SW480 (cell line): ENCODE measurements at places on chromosomes 2 and 18.

GRCh38 chr2:5392658-5393057, 299.5 kb upstream of the SOX11 start:
- peak; percentile 29 for DNase-seq

DNA sequence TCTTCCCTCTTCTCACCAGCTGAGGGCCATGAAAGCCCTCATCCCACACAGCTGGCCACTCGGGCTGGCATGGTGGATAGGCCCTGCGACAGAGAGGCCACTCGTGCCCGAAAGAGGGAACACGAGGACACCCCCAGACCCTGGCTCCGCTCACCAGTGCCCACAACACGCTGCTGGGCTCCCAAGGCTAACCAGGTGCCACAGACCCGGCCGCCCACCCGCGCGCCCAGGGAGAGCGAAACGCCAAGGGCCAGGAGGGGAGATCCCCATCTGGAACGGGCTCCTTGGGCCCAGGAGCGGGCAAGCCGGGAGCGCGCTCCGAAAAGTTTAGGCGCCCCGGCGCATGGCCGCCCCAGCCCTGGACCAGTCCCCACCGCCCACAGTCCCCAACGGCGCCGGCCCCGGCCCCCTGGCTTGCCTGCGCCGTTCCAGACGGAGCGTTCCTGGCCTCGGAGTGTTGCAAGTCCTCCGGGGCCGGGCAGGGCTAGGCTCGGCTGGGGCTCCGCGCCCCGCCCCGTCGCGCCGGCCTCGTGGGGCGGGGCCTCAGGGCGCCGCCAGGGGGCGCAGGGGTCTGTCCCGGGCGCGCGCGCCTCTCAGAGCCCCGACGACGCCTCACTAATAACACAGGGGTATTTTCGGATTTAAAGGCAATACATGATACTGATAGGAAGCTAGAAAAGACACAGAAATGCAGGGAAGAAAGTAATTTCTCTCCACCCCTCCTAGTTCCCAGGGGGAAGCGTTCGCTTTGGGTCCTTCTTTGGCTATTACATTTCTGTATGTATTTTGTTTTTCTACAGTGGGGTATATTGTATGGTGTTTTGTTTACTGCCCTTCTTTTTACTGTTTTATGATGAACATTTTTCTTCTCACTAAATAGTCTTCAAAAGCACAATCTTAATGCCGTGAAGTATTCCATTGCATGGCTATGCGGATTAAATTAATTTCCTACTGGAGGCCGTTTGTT, at the start of gene TMBIM1:
TMBIM1 (minus strand) TSS at position 456 of the 967 bp plus-strand sequence. CDS start 10,362 bp downstream, outside the sequence.
- DNase-seq, result peak; percentile 33

- DNase-seq, result no peak
Observed at GRCh38 chr2:229884775-229885699, 36.8 kb downstream of the TRIP12 start.

DNA sequence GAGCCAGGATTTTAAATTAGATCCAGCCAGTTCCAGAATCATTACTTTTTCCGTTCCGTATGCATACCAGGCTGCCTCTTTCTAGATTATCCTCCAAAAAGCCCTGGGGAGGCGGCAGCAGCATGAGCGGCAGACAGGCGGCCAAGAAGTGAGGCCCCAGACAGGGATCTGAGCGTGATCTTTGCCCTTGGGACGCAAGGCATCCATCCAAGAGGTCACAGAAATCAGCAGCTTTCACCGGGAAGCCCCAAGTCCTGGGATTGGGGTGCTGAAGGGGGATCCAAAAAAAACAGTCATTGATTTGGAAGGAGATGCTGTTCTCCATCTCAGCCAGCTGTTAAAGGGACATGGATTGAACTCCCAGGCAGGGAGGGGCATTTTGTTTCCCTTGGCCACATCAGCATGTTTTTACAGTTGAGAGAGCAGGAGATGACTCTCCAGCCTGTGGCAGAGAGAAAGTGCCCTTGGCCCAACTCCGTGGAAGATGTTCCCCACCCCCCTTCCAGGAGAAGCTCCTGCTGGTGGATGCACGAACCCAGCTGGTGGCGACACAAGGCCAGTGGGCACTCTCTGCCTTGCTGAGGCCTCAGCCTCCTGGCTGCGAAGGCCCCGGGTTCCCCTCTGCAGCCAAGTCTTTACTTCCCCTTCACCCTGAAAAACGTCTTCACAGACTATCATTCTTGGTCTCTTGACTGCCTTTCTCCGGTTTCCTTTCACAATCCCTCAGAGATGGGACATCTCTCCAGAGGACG, 265.6 kb downstream of the ANAPC1 start:
- DNase-seq, result no peak

GRCh38 chr2:48356701-48357325, 173.1 kb upstream of the STON1 start:
- no peak for DNase-seq

DNA sequence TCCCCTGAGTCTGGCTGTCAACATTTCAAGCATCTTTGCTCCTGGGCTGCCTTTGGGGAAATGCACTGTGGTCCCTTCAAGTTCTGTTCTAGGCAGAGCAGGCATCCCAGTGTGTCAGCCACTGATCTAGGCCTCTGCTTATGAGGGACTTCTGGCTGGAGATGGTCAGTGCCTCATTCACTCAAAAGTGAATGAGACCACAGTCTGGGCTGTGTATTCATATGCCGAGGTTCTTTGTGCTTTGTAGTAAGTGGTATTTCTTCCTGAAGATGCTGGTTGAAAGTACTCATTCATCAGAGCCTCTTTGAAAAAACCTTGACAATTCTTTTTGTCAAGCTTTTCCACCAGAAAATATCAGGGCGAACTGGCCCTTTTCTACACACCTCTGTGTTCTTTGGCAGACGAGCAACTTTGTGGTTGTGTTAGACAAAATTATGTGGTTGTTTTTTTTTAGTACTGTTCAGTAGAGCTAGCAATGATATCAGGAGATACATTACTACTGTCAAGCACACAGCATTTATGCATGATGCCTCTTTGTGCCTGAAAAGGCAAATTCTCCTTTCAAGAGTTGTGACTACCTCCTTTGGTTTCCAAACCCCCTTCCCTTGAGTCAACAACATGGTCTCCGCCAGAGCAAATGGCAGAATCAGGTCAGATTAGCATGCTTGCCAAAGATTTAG, 510.9 kb upstream of the NRP2 start:
- DNase-seq, result no peak

GRCh38 chr2:105836341-105836740, 91.6 kb downstream of the NCK2 start:
- DNase-seq, result no peak

DNA sequence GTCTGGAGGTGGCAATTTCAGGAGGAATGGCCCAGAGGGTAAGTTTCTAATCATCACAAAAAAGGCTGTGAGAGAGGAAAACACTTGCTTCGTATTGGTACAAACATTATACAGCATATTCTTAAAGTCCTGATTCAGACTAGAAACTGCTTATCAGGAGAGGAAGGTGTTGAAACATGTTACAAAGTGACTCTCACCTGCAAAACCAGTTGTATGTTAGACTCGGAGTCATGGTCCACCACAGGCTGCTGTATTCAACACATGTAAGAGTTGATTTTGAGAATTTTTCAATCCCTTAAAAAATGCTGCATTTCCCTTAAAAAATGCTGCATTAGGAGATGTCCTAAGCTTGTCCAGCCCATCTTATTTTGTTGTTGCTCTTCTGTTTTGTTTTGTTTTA, 61.5 kb downstream of the MBP start:
- no peak for DNase-seq

GRCh38 chr2:109255654-109256053, 126.6 kb downstream of the SH3RF3 start:
- no peak for DNase-seq

GRCh38 chr2:232781765-232782164, 5.4 kb upstream of the KCNJ13 start:
- peak; percentile 9 for DNase-seq

- DNase-seq, result no peak
Observed at GRCh38 chr2:74439373-74439772, 2.4 kb downstream of the RTKN start.

DNA sequence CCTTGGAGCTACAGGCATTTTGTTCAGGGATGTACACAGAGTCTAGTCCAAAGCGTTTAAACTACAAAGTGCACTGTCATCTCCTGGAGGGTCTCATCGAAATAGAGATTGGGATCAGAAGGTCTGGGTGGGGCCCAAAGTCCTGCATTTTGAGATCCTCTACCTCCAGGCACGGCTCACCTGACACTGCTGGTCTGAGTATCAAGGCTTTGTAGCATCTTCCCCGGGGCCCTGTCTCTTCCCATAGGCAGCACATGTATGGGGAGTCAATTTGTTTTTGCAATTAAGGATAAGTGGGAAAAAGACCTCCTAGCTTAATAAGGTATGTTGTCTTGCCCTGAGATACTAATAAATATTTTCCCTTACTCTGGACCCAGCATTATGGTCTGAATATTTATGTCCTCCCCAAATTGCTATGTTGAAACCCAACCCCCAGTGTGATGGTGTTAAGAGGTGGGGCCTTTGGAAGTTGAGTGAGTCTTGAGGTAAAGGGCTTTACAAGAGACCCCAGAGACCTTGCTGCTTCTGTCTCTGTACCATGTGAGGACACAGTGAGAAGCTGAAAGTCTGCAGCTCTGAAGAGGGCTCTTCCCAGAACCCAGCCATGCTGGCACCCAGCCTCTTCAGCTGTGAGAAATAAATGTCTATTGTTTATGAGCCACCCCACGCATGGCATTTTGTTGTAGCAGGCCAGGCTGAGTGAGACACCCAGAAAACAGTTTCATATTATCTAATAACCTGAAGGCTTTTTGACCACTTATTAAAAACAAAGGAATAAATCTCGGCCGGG, 258.7 kb upstream of the HS6ST1 start:
- no peak for DNase-seq

DNA sequence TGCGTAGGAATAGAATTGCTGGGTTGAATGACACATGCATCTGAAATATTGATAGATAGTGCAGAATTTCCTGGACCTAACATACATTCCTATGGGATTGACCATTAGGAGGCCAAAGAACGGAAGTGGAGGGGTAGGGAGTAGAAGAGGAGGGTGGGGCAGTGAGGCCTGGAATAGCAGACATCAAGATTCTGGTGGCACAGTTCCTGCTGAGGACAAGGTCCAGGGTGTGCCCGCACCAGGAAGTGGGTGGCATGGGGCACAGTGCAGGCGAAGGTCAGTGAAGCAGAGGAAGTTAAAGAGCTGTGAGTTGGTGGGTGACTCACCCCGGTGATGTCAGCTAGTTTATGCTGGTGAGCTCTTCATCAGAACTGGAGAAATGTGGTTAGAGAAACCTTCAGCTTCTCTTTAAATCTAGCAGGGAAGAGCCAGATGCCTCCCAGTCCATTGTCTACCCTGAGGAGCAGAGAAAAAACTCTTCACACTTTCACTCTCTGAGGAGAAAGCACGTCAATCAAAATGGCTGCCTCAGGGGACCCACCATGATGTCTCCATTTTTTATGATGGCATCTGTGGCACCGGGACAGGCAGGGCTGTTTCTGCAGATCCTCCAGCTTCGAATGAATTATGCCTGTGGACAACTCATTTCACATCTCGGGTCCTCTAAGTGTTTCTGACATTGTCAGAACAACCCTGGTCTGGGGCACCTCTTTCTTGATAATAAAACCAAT, 55.9 kb upstream of the CTLA4 start:
- DNase-seq, result peak; percentile 96

DNA sequence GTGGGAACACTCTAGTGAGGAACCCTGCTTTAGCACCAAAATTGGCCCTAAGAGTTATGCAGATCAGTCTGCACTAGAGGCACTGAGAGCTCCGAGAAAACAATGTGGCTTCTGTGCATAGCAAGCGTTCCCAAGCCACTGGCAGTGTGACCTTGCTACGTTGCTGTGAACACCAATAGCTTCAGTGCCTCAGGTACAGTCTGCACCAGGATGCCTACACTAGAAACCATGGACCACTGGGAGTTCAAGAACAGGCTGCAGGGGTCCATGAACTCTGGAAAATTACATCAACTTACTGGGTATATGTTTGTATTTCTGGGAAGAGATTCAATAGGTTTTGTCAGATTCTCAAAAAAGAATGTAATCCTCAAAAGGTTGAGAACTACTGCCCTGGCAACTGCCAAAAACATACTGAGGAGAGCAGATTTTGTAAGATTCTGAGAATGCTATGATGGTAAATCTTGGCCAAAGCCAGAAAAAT, 18.3 kb upstream of the SP3 start:
- no peak for DNase-seq

- no peak for DNase-seq
Observed at GRCh38 chr2:223856021-223856420, 18.6 kb upstream of the AP1S3 start.

GRCh38 chr18:48740851-48741485, 202.1 kb downstream of the CTIF start:
- no peak for DNase-seq

GRCh38 chr18:35999925-36000324, 27.4 kb downstream of the RMP24 start:
- DNase-seq, result no peak

GRCh38 chr2:18625563-18625962, 36.2 kb upstream of the NT5C1B start:
- no peak for DNase-seq

GRCh38 chr2:53949457-53949856, 21.3 kb downstream of the PSME4 start:
- no peak for DNase-seq

- DNase-seq, result no peak
Observed at GRCh38 chr2:26184121-26184520, 11.2 kb downstream of the GAREM2 start.

DNA sequence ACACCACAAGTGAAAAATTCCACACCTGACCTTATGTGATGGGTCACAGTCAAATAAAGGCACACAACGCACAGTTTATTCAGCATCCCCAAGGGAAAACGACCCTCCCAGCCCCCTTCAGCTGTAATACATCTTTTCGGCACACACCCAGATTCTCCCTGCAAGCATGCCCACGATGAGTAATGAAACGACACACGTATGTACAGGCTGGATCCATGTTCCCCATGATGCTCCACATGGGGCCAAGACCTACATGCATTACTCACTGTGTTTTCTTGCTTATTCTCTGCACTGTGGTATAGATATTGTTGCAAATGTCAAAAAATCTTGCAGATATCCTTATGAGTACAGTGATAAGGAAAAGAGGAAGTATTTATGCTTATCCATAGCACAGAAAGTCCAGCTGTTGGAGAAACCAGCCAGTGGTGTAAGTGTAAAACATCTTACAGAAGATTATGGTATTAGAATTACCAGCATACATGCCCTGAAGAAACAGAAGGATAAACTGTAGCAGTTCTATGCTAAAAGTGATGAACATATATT, 32.5 kb upstream of the SGPP2 start:
- no peak for DNase-seq

DNA sequence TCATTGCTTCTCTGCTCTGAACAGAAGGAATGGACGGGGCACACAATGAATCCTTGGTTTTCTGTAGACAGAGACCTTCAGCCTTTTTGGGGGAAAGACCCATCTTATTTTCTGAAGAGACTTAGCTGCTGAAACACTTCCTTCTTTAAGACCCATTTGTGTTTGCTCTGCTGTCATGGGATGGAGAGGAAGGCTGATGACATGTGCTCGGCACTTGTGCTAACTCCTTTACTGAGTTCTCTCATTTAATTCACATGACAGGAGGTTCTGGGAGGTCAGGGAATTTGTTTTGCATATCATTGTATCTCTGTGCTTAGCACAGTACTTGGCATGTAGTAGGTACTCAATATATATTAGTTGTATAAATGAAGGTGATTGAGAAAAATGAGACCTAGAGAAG, 39.0 kb downstream of the OXER1 start:
- no peak for DNase-seq
